ENCODE measurements at places on chromosomes 3 and 15.

DNA sequence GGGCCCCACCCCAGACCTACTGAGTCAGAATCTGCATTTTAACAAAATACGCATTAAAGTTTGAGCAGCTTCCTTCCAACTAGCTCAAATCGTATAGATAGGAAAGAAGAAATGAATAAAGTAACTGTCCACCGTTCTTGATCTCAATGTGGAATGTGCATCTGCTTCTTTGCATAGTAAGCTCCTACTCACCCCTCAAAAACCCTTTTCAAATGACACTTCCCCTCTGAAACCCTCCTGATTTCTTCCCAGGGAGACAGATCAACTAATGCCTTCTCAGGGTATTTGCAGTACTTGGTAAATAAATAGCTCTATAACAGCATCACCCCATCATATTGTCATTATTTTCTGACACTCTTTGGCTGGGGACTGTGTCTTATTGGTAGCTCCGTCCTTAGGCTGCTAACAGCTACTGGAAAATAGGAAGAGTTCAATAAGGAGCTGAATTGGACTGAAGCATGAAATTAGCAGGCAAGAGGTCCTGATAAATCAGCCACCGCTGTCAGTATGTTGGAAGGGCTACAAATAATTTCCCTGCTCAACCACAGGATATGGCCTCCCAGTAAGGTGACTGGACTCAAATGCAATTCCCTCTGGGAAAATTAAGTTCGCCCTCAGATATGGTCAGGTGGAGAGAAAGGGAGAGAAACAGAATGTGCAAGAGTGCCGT, 10.2 kb downstream of the OXTR start:
- DNase-seq = peak; percentile 86

DNA sequence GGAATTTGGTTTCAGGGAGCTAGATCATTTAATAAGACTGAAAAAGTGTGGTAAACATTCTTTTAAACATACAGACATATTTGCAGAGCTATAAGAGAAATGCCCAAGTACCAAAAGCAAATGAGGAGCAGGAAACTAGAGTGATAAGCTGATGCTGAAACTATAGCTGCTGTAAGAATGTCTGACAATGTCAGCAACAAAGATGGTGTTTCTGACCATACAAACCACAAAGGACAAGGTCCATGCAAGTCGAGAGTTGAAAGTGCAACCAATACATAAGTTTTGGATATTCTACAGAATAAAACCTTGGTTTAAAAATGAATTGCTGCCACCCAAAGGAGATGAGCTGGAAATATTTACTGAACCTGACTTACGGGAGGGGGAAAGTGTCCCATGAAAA, 610.2 kb downstream of the TBL1XR1 start:
- no peak for DNase-seq

- DNase-seq = peak; percentile 62
These were observed 352.4 kb upstream of the ARHGEF26 start for GRCh38 chr3:153768561-153769469.

- no peak for DNase-seq
These were observed 9.0 kb downstream of the ZNF662 start for GRCh38 chr3:42914771-42915515.

DNA sequence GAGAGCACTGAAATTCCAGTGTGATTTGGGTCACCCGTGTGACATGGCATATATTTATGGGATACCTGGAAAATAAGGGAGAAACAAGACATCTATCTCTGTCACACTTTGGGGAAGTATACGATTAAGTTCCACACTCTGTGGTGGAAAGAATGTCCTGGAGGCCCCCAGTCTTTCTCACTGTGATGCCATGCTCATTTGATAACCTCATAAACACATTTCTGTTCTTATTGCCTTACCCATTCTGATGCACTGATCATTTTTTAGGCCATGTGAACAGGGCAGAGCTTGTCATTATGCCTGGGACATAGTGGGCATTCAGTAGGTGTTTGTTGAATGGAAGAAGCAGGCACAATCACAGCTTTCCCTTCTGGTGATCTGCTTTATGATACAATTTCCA, 349.4 kb upstream of the TPRG1 start:
- no peak for DNase-seq

DNA sequence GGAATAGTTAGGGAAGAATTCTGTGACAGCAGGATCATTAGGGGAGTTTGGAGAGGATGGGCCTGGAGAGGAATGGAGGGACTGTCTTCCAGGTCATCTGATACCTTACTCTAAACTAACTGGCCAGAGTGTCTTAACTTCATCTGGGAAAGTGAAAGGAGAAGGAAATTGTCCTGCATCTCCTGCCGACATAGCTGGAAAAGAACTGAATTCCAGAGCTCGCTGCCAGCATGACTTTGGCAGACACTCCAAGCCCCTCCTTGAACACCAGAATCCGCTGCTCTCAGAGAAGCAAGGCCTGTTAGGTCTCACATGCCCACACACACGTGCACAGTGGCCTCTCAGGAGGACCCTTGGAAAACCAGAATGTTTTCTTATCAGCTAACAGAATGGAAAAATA, 10.5 kb downstream of the ABI3BP start:
- DNase-seq = peak; percentile 40

DNA sequence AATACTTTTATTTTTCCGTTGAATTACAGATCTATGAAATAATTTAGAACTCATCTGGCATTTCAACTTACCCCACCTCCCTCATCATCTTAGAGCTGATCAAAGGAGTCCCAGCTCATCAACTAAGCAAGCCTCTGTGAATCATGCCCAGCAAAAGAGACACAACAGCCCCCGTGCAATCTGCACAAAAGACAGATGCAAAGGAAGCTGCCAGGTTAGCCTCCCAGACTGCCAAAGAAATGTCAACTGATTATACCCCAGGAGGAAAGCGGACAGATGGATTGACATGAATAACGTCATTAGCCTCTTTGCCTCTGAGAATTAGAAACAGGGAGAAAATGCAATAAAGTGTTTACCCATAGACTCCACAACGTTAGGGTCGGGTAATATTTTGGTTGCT, 75.0 kb downstream of the GABRB3 start:
- DNase-seq = no peak

GRCh38 chr3:26587571-26587970, 35.0 kb upstream of the LRRC3B start:
- DNase-seq = no peak

GRCh38 chr15:99426431-99427105, 139.2 kb upstream of the MEF2A start:
- DNase-seq = no peak

DNA sequence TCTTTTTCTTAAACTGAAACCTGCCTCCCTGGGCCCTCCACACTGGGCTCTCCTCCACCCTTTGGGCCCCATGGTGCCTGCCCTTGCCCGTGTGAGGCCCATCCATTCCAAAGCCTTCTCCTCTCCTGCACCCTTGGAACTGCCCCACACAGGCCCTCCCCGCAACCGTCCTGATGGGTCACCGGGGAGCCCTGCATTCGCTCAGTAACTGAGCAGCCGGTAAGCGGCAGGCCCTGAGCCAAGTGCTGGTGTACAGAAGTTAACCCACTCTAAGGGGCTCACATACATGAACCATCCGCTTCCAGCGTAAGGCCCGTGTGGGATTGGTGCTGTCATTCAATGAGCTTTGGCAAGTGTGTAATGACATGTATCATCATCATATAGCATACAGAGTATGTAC, 5.4 kb upstream of the LRRC15 start:
- no peak for DNase-seq

GRCh38 chr3:25713341-25713985, 48.8 kb upstream of the TOP2B start:
- DNase-seq = no peak

- no peak for DNase-seq
These were observed 50.7 kb downstream of the CSNK1G1 start for GRCh38 chr15:64305261-64305660.

GRCh38 chr3:126396536-126396935, 1.8 kb downstream of the CFAP100 start:
- no peak for DNase-seq

DNA sequence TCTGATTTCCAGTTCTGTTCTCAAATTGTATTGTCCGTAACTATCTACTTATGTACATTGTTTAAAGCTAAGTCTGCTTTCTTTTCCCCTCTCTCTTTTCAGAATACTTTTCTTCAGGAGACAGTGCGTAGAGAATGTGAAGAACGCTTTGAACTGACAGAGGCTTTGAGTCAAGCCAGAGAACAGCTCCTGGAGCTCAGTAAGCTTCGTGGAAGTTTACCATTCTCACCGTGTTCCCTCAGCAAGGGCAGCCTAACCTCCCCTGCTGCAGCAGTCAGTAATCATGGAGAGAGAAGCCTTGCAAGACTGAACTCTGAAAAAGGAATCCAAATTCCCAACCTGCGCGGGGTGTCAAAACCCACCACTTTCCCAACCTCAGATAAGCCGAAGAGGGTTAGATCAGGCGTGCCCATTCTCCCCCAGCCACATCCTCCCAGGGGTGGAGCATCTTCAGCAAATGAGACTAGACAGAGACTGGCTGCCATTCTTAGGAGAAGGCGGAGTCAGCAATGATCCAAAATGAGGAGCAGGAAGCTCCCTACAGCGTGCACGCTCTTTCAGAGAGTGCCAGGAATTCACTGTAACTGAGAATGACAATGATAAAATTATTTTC, 114.6 kb downstream of the CCNL1 start:
- no peak for DNase-seq

DNA sequence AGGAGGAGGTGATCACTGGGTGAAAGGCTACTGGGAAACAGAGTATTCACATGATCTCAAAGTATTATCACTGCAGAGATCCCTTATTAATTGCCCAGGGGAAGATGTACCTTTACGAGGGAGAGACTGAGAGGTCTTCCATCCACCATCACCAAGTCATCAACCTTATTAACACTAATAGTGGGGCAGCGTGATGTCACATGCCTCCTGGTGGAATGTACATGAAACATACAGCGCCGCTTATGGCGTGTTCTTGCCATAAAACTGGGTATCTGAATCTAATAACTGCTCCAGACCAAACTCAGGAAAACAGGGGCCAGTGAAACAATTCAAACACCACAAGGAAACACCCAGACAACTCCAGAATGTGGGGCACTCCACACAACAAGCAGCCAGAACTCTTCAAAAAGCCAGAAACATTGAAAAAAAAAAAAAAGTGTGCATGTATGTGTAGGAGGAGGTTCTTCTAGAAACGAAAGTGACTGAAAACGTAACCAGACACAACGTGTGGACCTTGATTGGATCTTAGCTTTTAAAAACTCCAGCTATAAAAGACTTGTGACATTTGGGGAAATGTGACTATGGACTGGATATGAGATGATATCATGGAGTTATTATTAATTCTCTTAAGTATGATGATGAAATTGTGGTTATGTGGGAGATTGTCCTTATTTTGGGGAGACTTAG, 4.6 kb downstream of the STIMATE start:
- DNase-seq = no peak

- no peak for DNase-seq
These were observed 102.1 kb upstream of the NECTIN3 start for GRCh38 chr3:110969229-110970211.

- no peak for DNase-seq
These were observed 396.4 kb downstream of the NLGN1 start for GRCh38 chr3:173793963-173794362.

- DNase-seq = no peak
These were observed 17.4 kb upstream of the PARP6 start for GRCh38 chr15:72289597-72290325.

Measured in astrocyte of the spinal cord (primary cell).